Effector CD8-positive, alpha-beta T cell (primary cell): ENCODE measurements at places on chromosomes 7 and 10.

DNA sequence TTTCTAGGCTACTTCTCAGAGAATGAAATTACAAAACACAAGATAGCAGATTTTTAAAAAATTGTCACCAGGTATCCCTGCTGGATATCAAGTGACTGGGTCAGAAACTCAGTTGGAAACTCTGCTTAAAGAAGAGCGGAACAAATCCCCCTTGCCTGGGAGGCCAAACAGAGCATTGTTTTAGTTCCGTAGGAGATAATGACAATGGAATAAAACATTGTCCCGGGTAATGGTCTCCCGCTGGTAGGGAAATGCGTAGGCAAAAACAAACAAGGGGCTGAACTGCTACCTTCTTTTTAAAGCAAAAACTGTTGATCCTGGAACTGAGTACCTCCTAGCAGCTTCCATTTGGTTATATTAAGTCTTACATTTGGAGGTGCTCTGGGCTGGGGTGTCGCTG is 21.3 kb upstream of the VAX1 start:
- no peak for DNase-seq

GRCh38 chr7:137025469-137026175 is 157.2 kb downstream of the CHRM2 start:
- no peak for DNase-seq

- no peak for DNase-seq
Measured at GRCh38 chr7:36916116-36916515, 191.8 kb upstream of the AOAH start.

- DNase-seq = no peak
Measured at GRCh38 chr10:69953851-69954250, 98.8 kb upstream of the MACROH2A2 start.

GRCh38 chr10:70940834-70941568 is 52.6 kb upstream of the PCBD1 start:
- DNase-seq = no peak

- no peak for DNase-seq
Measured at GRCh38 chr7:98869027-98869596, 702 bp downstream of the TMEM130 start.

- no peak for DNase-seq
Measured at GRCh38 chr10:727162-727790, 37.8 kb upstream of the DIP2C start.
